Brain microvascular endothelial cell (primary cell): ENCODE measurements at places on chromosomes 11 and 22.
A peak's percentile ranks its signal among the peaks of the same experiment; 100 is the strongest.

GRCh38 chr11:44625759-44626523, 60.5 kb downstream of the CD82 start:
- no peak for DNase-seq

DNA sequence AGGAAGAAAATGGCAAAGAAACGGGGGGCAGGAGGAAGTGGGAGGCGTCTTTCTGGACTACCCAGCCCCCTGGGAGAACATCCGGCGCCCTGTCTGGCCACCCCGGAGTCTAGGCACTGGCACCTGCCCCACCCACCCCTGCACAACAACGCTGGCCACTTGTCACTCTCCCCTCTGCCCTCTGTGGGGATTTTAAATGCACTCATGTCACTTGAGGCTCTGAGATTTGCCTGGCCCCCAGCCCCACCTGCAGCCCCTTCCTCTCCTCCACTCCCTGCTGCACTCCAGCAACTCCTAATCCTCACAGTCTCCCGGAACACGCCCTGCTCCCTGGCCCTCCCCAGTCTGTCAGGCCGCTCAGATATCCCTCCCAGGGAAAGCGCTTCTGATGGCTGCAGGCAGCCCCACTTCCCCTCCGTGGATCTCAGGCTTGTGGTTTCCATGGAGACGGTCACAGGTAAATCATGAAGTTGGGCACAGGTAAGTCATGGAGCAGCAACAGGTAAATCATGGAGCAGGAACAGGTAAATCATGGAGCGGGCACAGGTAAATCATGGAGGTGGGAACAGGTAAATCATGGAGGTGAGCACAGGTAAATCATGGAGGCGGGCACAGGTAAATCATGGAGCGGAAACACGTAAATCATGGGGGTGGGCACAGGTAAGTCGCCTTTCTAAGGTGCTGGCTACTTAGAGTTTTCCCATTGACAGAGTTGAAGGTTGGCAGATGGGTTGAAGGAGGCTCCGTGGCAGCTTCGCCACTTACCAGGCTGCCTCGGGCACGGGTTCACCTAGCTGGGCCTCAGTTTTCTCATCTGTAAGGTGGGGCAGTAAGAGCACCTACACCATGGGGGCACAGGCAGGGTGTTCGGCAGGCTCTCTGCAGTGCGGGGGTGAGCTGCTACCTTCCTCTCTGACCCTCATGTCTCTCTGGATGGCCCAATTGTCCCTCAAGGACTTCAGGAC, 79.0 kb upstream of the SHISAL1 start:
- DNase-seq, result no peak

DNA sequence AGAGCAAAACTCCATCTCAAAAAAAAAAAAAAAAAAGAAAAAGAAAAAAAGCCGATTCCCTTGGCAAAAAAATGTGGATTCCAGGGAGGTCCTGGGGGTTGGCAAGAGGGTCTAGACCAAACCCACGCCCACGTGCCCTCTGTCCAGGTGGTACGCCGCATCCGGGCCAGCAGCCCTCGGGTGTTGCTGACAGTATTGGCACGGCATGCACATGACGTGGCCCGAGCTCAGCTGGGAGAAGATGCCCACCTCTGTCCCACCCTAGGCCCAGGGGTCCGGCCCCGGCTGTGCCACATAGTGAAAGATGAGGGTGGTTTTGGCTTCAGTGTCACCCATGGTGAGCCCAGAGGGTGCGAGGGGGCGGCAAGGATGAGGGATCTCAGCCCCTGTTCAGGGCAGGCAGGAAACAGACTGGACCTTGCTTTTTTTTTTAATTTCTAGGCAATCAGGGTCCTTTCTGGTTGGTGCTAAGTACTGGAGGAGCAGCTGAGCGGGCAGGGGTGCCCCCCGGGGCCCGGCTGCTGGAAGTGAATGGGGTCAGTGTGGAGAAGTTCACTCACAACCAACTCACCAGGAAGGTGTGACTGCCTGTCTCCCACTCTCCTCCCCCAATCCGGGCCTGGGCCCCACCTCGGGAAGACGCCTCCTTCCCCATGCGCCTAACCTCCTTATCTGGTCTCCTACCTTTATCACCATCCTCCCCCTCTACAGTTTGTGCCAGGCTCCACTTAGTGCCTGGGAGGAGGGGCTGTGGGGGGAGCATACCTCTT, 2.0 kb downstream of the NHERF4 start:
- no peak for DNase-seq

- DNase-seq, result no peak
These were observed 20.6 kb upstream of the RAPSN start for GRCh38 chr11:47469361-47470179.

GRCh38 chr11:10885703-10886363, 28.0 kb upstream of the ZBED5 start:
- DNase-seq, result peak; percentile 54

GRCh38 chr11:46977038-46977813, 40.7 kb downstream of the CSTPP1 start:
- DNase-seq, result no peak

GRCh38 chr11:134346101-134346975, 14.6 kb downstream of the GLB1L2 start:
- no peak for DNase-seq

DNA sequence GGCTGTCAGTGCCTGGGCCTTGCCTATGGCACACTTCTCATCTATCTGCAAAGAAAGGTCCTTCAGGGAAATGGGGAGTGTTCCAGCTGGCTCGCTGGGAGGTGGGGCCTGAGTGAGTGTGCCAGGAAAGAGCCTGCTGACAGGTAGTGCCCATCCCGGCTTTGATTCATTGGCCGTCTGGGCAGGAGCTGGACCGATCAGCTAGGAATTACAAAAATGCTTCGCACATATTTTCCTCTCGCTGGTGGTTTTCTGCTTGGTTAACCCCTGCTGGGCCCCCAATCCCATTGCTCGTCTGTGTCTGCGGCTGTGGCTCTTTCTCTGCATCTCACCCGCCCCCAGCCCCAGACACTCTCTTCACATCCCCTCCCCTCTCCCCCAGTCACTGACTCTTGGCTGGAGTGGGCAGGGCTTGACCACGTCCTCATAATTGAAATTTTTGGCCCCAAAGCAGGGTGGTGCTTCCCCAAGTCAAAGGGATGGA, 10.8 kb downstream of the LIF start:
- peak; percentile 91 for DNase-seq

DNA sequence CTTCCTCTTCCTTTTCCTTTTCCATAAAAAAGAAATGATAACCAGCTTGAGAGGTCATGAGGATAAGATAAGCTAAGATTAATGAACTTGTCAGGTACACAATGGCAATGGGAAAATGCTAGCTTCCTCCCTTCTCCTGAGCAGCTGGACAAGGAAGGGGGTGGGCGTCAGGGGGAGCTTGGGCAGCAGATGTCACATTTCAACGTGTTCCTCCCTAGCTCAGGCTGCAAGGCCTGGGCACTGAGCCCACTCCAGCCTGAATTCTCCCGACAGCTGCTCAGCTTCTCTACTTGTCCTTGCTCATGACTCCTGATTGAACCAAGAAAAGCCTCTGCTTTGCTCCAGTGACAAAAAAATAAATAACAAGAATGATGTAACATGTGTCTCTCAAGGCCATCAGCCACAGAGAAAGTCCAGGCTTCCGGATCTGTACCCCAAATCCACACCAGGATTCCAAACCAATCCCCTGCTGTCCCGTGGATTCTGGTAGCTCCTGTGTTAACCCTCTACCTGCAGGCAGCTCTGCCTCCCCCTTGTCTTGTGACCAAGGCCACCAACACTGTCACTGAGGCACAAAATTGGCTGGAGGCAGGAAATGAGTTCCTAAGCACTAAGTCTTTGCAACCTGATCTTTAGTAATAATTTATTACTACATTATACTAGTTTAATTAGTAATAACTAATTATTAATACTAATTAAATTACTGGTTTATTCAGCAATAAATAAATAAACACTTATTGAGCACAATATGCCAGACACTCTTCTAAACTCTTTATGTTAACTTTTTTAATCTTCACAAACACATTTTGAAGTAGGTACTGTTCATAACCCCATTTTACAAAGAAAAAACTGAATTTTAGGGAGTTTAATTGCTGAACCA, 146.5 kb downstream of the CCDC34 start:
- no peak for DNase-seq

DNA sequence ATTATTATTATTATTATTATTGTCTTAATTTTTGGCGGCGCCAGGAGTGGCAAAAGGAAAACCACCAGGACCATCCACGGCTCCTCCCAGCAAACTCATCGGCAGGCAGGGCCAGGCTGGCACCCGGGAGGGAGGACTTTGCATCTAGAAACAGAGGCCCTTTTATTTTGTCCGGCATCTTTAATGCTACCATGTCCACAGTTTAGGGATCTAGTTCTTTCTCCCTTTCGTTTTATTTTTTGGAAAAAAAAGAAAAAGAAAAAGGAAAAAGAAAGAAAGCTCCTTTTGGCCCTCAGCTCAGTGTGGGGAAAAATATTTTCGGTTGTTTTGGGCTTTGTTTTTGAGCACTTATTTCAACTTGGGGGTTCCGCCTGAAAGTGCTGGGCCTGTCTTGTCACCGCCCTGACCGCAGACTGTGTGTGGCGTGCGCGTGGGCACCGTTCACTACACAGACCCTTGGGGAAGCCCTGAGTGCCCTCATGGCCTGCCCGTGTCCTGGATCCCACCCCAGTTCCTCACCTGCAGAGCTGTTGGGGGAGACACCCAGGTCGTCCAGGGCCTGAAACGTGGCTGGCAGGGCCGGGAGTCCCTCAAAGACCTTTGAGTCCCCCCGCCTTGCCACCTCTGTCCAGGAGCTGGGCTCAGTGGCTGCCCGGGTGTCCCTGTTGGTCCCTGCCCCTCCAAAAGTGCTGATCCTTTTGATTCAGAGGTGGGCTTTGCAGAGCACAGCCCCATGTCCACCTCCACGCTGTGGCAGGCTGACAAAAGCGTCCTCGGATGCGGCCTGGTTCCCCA, 69.1 kb upstream of the PPARA start:
- no peak for DNase-seq

- no peak for DNase-seq
These were observed 374.0 kb downstream of the SHANK2 start for GRCh38 chr11:70878366-70878765.

- DNase-seq, result no peak
These were observed 34.6 kb downstream of the OSBPL5 start for GRCh38 chr11:3130269-3131071.

DNA sequence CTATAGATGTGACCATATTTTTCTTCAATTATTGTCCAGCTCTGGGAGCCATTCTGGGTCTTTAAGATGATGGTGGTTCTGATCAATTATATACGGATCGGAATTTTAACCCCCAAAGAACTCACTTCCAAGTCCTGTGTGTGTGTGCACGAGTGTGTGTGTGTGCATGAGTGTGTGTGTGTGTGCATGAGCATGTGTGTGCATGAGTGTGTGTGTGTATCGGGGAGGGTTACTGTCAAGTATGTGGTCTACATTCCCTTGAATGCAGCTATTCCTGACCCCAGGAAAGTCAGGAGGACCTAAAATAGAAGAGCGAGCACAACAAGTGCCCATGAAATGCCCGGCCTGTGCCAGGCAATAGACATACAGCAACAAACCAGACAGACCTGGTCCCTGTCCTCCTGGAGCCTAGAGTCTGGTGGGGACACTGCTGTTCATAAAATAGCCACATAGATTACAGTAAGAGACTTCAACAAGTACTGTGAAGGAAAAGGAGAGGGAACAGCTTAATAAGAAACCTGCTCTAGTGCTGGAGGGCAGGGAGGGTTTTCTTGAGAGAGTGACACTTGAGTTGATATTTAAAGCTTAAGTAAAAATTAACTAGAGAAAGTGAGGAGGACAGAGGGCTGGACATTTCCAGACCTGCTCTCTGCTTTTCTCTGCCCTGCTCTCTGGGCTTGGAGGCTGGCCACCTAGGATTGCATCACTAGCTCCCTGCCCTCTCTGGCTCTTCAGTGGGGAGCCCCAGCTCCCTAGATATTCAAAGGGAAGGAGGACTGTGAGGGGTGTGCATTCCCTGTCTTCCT, 66.1 kb upstream of the SPON1 start:
- DNase-seq, result no peak
